ENCODE measurements at places on chromosomes 11 and 22.
A peak's percentile ranks its signal among the peaks of the same experiment; 100 is the strongest.

DNA sequence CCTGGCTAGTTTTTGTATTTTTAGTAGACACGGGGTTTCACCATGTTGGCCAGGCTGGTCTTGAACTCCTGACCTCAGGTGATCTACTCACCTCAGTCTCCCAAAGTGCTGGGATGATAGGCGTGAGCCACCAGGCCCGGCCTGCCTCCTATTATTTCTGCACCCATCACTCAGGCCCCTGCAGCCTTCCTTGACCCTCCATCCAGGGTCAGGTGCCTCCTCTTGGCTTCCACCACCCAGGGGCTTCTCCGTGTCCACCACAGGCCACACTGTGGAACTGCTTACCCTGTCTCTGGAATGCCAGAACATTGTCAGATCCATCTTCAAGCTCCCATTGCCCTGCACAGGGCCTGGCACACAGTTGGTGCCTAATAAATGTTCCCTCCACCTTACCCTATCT lies 75.4 kb upstream of the RTL6 start:
- DNase-seq: no peak

DNA sequence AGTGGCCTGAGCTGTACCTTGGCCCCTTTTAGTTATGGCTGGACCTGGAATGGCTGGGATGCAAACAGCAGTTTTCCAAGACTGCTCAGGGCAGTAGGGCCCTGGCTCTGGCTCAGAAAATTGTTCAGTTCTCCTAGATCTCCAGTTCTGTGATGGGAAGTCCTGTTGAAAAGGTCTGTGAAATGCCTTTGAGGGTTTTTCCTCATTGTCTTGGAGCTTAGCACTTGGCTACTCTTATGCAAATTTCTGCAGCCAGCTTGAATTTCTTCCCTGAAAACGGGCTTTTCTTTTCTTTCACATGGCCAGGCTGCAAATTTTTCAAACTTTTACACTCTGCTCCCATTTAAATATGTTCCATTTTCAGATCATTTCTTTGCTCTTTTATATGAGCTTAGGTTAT lies 33.2 kb downstream of the OR4A15 start:
- no peak for DNase-seq

DNA sequence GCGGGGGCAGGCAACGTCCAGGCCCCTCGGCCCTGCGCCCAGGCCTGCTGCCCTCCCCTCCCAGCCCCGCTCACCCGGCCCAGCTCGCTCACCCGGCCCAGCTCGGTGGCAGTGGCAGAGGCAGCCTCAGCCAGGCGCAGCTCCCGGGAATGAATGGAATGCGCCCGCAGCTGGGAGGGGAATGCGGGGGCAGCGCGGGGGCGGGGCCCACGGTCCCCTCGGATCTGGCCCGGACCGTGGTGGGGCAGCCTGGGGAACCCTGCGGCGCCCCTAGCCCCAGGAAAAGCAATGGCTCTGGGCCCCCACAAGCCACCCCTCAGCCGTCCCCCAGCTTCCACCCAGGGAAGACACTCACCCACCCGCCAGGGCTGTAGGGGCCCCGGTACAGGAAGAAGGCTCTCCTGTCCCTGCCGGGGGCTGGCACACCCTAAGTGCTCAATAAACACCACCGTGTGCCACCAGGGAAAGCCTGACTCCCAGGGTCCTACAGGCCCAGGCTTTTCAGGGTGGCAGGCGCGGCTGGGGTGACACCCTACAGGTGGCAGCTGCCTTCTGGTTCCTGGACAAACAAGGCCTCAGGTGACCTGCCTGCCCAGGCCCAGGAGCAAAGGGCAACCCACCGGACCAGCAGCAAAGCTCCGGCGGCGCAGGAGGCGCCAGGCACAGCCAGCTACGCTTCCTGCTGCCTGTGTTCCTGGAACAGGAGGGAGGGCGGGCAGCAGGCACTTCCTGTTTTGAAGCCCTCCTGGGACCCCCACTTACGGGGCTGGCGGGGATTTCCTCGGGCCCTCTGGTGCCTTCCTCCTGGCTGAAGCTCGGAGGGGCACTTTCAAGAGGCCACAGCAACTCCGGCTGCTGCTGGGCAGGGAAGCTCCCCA lies 13.8 kb downstream of the PLXNB2 start:
- peak; percentile 65 for DNase-seq

GRCh38 chr11:83951521-83951920 lies 665.4 kb upstream of the CCDC90B start:
- no peak for DNase-seq

GRCh38 chr22:22997262-22997898 lies 72.9 kb upstream of the GNAZ start:
- DNase-seq: peak; percentile 19

DNA sequence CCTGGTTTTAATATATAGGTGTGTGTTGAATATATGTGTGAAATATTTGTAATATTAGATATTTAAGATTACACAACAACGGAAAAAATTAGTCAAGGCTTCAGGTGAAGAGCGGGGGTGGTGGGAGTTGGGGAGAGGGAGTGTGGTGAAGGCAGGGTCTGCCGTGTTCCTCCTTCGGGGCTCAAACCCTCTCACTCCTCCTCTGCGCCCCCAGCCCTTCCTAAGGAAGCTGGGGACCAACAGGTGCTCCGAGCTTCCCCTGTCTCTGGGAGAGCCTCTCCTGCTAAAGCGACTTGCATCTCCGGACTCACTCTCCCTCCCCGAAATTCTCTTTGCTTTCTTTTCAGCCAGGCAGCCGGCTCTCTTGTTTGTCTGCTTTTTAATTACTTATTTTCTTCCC lies 960 bp upstream of the CADM1 start:
- DNase-seq: no peak

DNA sequence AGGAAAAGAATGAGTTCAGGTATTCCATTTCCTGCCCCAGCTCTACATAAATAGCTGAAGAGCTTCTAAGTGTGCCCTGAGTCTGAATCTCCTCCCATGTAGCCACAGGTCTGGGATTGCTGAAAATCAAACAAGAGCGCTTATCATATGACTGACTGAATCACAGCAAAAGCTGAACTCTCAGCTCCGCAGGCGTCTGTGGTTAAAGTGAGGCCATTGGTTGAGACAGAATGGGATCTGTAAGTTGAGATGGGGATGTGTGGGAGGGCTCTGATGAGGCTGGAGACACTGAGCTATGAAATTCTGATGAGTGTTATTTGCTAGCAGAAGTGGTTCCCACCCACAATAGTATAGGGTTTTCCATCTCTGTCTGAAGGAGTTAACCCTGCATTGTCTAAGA lies 637.0 kb downstream of the OPCML start:
- no peak for DNase-seq

DNA sequence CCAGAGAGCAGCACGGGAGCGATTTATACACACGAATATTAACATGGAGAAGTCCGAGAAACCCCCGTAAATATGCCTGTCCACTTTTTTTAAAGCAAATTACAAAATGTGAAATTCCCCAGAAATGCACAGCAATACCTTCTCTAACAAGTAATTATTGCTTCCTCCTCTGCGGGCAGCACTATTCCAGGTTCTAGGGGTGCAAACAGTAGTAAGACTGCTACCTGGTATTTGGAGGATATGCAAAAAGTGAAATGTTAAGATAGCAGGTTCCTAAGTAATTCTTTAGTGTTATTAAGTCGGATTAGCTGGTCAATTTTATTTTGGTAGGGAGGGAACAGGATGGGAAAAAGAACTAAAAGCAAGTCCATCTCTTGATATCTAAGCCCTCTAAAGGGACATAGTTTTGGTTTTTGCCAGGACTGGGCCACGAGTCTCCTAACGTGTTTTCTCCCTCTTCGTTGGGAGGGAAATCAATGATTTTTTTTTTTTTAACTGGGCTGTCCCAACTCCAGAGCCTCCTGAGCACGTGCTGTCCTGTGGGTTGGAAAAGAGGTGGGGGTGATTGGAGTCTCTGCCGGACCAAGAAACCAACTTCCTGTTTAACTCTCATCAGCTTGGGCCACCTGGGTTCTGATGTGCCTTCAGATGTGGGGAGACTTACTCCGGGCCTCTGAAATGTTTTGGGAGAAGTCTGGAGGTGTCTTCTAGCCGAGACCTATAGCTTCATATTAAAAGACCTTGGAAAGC lies 1.7 kb upstream of the XBP1 start:
- peak; percentile 54 for DNase-seq

- no peak for DNase-seq
These were observed 8.9 kb downstream of the HPS4 start for GRCh38 chr22:26474682-26475081.

GRCh38 chr11:1734641-1735081 lies 15.7 kb downstream of the IFITM10 start:
- DNase-seq: no peak

DNA sequence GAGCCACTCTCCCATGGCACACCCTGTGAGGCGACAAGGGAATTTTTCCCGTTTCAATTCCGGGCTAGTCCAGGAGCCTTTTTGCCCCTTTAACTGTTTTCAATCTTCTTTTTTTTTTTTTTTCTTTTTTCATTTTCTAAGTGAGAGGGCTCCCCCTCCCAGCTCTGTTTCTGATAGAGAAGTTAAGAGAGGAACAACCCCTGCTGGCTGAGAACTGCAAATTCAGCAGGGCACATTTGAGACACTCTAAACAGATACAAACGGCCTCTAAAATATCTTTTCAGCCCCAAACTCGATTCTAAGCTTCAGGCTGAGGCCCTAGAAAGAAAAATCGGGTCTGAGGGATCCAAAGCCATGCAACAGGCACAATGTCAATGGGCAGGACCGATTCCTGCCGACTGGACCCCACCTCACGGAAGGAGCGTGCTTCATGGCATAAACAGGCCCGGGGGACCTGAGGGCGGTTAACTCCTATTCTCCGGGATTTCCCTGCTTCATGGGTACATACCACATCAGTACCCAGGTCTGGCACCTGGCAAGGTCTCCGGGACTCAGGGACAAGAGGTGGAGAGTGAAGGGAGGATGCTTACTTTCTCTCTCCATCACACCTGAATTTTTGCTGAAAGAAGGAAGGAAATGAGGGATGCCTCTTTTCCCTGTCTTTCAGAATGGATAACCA lies 627.5 kb downstream of the BUD13 start:
- no peak for DNase-seq

DNA sequence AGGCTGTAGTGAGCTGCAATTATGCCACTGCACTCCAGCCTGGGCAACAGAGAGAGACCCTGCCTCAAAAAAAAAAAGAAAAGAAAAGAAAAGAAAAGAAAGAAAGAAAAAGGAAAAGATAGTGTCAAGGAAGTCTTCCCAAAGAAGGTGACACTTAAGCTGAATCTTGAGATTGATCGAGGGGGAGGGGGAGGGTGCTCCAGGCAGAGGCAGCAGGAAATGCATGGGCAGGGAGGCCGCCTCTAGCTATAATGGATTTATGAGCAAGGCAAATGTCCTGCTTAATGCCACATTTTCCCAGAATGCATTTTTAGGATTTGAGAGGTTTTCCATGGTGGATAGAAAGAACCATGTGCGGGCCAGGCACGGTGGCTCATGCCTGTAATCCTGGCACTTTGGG lies 13.8 kb upstream of the DDB2 start:
- no peak for DNase-seq

DNA sequence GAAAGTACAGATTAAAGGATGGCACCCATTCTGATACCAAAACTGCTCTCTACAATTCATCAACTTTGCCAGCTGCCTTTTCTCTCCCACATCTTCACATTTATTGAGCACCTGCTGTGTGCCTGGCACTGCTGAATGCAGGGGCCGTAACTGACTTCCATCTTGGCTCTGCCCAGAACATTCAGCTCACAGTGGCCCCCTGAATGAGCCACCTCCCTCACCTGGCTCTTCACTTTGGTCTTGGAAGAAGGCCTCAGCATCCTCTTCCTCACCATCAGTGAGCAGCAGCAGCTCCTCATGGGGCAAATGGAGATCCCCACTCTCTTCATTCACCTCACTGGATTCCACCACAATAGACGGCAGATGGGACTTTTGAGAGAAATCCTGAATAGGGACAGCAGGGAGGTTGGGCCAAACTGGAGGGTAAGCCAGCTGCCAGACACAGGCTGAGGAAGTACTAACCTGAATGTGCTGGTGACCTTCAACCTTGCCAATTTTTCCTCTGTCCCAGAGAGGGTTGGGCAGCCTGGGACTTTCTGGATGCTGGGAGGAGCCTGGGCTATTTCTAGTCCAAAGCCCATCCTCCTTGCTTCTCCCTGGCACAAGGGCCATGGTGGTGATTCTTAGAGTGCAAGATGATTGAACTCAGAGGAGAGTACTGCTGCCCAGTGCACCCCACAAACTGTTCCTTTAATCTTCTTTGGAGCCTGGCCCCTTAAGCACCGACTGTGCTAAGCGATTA lies 1.9 kb upstream of the UQCC3 start:
- DNase-seq: no peak

DNA sequence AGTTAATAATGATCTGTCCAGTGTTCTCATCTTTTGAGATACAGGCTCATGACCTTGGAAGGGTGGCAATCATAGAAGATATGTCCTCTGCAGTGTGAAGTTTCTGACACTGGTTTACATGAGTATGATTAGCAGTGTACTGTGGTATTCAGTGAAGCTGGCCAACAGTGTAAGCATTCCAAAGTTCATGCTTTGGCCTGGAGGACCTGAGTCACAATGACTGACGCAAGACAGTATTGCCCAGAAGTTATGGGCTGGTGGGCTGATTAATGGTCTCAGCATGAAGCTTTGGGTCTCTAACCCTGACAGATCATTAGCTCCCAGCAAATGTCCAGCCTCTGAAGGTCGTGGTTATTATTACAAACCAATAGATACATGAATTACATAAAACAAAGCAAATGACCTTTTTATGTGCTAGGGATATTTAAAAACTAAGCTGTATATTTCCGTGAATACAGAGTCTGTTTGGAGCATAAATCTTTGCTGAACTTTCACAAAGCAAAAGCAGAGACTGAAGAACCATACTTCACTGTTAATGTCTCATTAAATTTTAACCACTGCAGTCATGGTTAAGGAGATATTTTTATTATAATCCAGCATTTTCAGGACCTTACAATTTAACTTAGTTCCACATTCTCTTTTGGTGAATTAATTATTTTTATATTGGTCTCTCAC lies 28.3 kb upstream of the USP47 start:
- DNase-seq: no peak

DNA sequence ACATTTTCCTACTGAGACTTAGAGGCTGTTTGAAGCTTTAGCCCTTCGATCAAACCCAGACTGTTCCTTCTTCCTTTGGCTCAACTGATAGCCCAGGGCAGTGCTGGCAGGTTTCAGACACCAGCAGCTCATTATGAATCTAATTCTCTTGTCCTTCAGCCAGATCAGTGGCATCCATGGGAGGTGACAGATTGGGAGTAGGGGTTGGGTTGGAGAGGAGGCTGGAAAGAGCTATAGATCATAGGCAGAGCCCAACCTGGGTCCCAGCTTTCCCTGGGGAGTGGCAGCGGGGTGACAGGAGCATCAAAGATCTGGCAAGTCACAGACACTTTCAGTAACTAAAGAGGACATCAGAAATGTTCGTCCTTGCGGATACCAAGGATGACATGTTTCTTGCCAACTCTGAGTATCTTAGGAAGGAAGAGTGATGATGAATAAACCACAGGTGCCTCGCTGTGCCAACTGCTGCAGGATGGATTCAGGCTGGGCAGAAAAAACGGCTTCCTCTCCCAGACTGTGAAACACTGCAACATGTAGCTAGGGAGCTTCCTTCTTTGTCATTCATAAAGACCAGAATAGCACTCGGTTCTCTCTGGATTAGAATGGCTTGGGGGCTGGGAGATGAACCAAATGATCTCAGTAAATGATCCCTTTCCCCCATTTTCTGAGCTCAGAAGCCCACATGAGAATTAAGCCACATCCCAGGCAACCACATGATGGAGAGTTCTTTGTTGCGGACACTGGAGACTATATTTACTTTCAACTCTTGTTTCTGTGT lies 19.1 kb downstream of the ABCC8 start:
- no peak for DNase-seq

Data from OCI-LY7 (cell line).